ENCODE measurements at places on chromosomes 12 and 14.

DNA sequence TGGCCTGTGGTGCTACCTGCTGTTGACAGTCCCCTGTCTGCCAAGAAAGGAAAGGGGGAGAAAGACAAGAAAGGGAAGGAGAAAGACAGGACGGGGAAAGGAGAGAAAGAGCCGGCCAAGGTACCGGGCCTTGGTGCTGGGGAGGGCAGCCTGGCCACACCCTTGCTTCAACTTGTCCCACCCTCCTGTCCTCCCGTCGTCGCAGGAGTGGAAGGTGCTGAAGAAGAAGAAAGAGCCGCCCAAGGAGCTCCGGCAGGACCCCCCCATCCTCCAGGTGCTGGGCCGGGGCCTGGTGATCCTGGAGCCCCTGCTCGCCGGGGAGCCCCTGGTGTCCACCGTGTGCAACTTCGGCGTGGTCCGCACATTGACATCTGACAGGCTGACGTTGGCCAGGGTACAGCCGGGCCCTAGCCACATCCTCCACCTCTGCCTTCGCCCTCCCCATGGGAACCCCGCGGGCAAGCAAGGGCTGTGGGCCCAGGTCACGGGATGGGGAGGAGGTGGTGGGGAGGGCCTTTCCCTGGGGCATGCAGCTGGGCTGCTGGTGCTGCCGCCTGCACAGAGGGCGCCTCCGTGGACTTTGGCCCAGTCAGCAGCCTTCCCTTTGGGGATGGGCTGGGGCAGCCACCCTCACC, 2.9 kb upstream of the B3GNT4 start:
- DNase-seq, result no peak

- DNase-seq, result no peak
Measured at GRCh38 chr12:1591543-1591942, 2.8 kb downstream of the FBXL14 start.

GRCh38 chr12:116547955-116548501, 11.2 kb upstream of the MAP1LC3B2 start:
- DNase-seq, result no peak

GRCh38 chr12:53977596-53978445, 3.1 kb upstream of the HOTAIR start:
- DNase-seq, result no peak

GRCh38 chr14:51562816-51563215, 88.9 kb upstream of the FRMD6 start:
- no peak for DNase-seq

DNA sequence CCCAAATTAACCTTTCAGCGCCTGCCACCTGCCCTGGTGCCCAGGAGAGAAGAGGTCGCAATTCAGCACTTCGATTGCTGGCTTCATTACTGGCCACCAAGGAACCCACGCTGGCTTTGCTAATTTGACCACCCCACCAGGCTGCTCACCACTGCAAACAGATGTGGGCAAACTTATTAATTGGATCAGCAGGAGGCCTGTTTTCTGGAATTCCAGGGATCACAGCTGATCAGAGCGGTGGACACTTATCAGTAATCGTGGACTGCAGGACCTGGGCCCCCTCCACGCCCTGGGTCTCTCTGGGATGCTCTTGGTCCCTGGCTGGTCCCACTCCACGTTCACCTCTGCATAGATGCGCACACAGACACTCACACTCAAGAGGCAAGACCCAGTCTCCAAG, 27.8 kb downstream of the BEGAIN start:
- no peak for DNase-seq

- no peak for DNase-seq
Measured at GRCh38 chr14:104724981-104725771, 1.1 kb downstream of the ADSS1 start.

- no peak for DNase-seq
Measured at GRCh38 chr14:65222440-65222858, 120.1 kb upstream of the MAX start.

DNA sequence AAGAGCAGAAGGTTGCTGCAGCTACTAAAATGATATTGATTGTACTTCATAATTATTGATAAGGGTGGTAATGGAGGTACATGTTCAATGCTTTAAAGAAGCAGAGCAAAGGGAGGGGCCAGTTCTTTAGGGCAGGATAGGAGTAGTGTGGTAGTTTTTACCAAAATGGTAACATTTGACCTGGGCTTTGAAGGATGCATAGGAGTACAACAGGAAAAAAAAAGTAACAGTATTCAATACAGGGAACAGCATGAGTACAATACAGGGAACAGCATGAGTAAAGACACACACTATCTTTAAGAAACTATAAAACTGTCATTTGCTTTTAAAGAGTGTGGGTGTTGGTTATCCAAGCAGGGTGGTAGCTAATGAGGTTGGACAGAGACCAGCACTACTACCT, 215.0 kb upstream of the CRY1 start:
- no peak for DNase-seq

DNA sequence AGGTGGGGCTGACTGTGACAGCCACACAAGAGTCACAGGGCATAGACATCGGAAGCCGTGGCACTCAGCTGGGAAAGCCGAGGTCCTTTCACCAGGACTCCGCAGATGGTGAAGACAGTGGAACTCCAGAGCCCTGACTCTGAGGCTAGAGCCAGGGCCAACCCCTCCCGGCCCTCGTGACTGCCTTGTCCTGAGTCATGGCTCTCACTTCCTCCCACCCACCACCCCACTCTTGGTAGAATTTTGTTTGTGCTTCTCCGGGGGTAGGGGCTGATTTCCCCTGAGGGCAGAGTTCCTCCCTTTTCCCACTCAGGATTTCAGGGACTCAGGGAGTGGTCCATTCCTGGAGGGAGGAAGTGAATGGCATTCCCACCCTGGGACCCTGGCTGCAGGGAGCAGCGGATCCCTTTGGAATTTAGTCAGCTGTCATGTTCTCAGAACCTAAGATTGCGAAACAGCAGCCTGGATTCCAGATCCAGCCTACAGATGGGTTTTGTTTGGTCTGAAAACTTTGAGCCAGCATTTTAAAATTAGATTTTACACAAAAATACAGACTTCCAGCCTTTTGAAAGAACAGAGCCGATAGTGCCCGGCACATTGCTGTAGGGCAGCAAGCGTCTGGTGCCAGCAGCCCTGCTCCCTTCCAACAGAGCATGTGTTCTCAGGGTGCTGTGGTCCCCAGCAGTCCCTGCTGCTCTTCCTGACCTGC, 50.7 kb downstream of the TPCN1 start:
- DNase-seq, result no peak

GRCh38 chr12:132393245-132393795, 63.9 kb upstream of the GALNT9 start:
- no peak for DNase-seq

GRCh38 chr12:38904537-38905479, 583 bp downstream of the CPNE8 start:
- no peak for DNase-seq

DNA sequence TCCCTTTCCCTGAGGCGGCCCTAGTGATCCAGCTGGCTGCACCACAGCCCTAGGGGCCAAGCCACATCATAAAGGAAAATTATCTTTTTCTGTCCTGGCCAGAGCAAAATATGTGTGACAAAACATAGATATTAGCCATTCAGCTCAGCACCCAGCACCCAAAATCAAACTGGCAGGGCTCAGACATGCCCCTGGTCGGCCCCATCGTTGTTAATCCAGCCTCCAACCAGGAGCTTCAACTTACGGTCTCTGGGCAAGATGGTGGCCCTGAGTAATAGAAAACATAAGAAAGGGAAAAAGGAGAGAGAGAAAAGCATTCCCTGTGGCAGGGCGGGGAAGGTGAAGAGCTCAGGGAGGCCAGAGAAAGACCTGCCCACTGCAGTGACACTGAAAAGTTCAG, 111.9 kb downstream of the EML1 start:
- DNase-seq, result no peak

GRCh38 chr12:51822956-51823355, 25.6 kb downstream of the FIGNL2 start:
- no peak for DNase-seq

- no peak for DNase-seq
Measured at GRCh38 chr12:84689638-84690037, 223.0 kb downstream of the SLC6A15 start.

DNA sequence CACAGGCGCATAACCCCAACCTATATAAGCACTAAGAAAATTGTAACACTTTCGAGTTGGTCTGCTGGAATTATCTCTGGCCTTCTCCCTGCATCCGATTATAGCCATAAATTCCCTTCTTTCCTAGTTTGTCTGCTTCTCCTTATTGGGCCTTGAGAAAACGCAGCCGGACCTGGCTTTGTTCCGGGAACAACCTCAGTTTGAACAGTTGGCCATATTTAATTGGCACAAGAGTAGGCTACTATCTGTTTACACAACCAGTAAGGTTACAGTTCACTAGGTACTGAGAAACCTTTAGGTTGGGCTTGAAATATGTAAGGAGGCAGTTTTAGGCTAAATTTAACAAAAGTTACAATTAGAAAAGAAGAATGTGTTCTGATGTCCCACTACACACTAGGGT, 176.1 kb downstream of the IPO8 start:
- DNase-seq, result no peak

- no peak for DNase-seq
Measured at GRCh38 chr12:49161092-49161795, 27.6 kb downstream of the TUBA1A start.

- DNase-seq, result no peak
Measured at GRCh38 chr12:82625523-82625922, 61.2 kb upstream of the TMTC2 start.

GRCh38 chr12:8033153-8034044, 883 bp downstream of the FOXJ2 start:
- no peak for DNase-seq

GRCh38 chr12:68871396-68871795, 61.6 kb downstream of the CPM start:
- DNase-seq, result no peak

GRCh38 chr12:116628989-116629388, 69.8 kb downstream of the MAP1LC3B2 start:
- DNase-seq, result no peak

DNA sequence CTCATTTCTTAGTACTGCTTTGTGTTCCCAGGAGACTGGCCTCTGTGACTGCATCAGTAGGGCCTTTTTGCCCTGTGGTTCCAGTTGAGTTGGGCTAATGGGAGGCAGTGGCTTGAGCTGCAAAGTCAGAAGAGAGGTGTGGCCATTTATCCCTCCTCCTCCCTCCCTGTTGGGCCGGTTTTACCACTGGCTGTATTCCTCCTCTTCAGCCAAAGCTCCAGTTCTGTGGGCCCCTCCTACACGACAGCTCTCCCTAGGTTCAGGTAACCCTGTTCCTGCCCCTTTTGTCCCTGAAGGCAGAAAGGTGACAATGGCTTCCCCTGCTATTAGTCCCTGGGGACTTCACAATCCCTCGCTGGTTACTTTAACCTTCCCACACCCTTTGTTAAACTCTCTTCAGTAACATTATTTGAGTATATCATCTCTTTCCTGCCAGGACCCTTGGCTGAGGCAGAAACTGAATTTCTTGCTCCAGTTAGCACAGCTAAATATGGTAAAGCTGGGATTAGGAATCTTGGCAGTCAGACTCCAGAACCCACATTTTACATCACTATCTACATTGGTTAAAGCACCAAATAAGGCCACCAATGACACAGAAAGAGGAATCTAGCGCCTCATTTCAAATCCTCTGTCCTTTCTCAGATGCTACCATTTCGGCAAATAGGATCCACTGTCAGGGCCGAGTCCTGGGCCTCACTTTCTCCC, 121.9 kb upstream of the SLC35F4 start:
- no peak for DNase-seq

DNA sequence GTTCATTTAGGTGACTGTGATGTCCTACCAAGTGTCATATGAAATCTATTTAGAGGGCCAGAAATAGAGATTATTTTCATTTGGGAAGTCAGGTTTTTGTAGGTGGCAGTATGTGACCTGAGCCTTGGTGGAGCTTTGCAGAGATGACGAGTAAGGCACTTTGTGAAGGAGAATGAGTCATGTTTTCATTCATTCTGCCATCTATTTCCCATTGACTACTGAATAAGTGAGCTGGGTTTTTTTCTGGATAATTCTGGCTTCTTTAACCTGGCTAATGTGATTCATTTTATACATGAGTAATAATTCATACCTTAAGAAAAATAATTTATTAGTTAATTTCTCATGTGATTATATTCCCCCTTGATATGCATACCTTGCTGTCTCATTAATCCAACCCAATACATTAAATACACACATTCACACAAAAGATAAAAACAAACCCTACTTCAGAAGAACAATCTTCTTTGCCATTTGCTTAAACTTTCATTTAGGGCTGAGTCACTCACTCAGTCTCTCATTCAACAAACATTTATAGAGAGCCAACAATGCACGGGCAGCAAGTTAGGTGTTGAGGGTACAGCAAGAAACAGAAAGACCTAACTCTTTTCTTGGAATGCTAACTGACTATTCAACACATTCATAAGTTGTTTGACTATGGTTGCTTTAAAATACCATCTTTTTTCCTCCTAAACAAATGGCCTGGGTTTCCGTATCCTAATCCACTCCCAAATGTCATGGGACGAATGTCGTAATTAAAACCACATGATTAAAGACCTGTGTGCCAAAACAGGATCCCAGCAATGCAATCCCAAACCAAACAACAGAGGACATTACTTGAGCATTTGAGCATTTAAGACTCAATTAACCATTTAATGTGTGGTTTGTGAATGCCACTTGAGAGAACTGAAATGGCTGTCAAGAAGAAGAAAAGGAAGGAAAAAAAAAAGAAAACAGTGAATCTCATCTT, 78.0 kb downstream of the KITLG start:
- no peak for DNase-seq

DNA sequence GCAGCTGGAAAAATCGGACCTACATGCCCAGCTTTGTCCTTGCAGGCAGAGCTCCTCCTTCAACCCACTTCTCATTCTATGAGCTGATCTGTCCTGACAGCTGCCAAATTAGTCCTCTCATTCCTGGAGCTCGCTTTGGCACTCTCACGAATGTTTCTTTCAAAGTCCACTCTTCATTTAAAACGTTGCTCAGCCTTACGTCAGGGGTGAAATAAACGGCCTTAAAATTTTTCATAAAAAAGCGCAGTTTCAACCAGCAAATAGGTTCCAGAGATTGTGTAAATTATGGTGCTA, 120.9 kb upstream of the HIF1A start:
- no peak for DNase-seq

- no peak for DNase-seq
Measured at GRCh38 chr12:123839826-123840225, 77.7 kb downstream of the DNAH10 start.

- DNase-seq, result no peak
Measured at GRCh38 chr14:101074196-101075024, 170.9 kb upstream of the RTL1 start.

- no peak for DNase-seq
Measured at GRCh38 chr14:72525087-72525915, 368.6 kb downstream of the DPF3 start.

Measured in GM12864 (cell line).